ENCODE measurements at places on chromosomes 12 and 14.

DNA sequence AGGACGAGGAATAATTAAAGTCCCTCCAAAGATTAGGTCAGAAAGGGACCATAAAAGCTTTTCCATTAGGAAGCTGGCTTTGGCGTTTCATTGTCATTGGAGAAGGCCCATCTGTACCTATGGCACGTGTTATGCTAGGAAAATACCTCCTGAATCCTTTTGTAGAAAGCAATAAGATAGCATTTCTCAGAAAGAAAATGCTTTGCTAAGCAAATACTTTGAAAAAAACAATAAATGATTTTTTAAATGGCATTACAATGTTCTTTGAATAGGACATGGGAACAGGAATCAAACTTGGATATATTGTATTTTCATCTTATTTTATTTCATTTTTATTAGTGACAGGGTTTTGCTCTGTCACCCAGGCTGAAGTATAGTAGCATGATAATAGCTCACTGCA, 967.7 kb downstream of the NRXN3 start:
- H3K4me1 ChIP-seq, result no peaks in the 10 kb centered on the region
- DNase-seq, result no peak
- no peaks in the 10 kb centered on the region for H3K27me3 ChIP-seq
- no peak overlapping the region for H3K4me3 ChIP-seq
- H3K27ac ChIP-seq, result no peak overlapping the region

DNA sequence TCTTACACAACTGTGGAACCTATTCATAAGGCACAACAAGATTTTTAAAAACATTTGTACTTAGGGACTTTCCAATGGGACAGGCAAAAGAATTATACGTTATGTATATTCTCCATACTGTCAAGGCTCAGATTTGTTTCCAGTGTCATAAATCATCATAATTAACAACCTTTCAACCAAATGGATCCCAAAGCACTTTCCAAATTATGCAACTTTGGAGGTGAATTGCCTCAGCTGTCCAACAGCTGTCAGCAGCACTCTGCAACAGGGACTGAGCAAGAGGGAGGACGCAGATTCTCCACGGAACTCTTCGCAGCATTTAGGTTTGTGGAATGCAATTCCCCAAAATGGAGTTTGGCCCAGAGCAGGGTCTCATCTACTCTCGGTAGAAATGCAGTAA, 186.6 kb downstream of the PAX9 start:
- H3K4me1 ChIP-seq, result no peaks in the 10 kb centered on the region
- DNase-seq, result no peak
- H3K27ac ChIP-seq, result no peak overlapping the region
- no peaks in the 10 kb centered on the region for H3K36me3 ChIP-seq
- H3K4me3 ChIP-seq, result no peak overlapping the region

GRCh38 chr12:50746431-50746830, 17.5 kb upstream of the ATF1 start:
- DNase-seq, result no peak
- no peaks in the 10 kb centered on the region for H3K27me3 ChIP-seq
- H3K4me1 ChIP-seq, result no peaks in the 10 kb centered on the region
- H3K36me3 ChIP-seq, result peaks cover 43% of the 10 kb centered on the region

- no peak overlapping the region for H3K4me3 ChIP-seq
- DNase-seq, result no peak
- no peaks in the 10 kb centered on the region for H3K36me3 ChIP-seq
- H3K27ac ChIP-seq, result no peak overlapping the region
These were observed 58.2 kb downstream of the GRIP1 start for GRCh38 chr12:66620688-66621087.

- no peaks in the 10 kb centered on the region for H3K36me3 ChIP-seq
- no peak overlapping the region for H3K27ac ChIP-seq
- no peaks in the 10 kb centered on the region for H3K27me3 ChIP-seq
- no peaks in the 10 kb centered on the region for H3K4me1 ChIP-seq
- no peak overlapping the region for H3K4me3 ChIP-seq
- DNase-seq, result no peak
These were observed 7.9 kb upstream of the PLEKHG6 start for GRCh38 chr12:6302621-6303020.

DNA sequence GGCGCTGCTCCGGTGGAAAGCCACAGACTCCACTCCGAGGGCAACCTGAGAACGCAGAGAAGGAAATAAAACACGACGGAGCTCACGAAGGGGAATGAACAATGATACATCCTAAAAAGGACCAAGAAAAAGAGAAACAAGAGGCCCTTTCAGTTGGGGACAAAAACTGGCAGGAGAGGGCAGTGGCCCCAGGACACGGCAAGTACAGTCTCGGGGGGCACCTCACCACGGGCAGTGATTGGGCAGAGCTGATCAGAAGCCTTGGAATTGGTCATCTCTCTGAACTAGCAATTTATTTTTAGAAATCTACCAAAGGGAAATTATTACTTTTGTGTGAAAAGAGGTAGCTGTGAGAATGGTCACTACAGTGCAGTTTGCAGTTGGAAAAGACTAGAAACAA, 27.9 kb downstream of the CCDC92 start:
- peaks cover 39% of the 10 kb centered on the region for H3K36me3 ChIP-seq
- no peaks in the 10 kb centered on the region for H3K27me3 ChIP-seq
- H3K4me3 ChIP-seq, result no peak overlapping the region
- DNase-seq, result no peak
- no peaks in the 10 kb centered on the region for H3K4me1 ChIP-seq
- no peak overlapping the region for H3K27ac ChIP-seq

DNA sequence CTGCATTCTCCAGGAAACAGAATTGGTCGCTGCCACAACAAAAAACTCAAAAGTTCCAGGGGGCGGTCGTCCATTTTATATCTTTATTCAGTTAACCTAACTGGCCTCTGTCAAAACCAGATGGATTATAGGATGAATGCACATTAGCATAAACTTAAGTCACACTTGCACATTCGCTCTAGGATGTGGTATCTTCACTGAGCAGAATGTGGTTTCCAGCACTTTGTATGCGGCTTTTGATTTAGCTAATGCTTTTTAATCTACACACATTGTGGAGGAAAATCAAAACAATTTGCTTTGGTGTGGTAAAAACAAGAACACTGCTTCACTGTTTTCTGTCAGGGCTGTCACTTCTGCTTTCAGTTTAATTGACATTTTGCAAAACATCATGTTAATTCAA, 4.5 kb downstream of the TAS2R50 start:
- no peaks in the 10 kb centered on the region for H3K36me3 ChIP-seq
- no peak overlapping the region for H3K4me3 ChIP-seq
- H3K27me3 ChIP-seq, result no peaks in the 10 kb centered on the region
- H3K4me1 ChIP-seq, result no peaks in the 10 kb centered on the region

DNA sequence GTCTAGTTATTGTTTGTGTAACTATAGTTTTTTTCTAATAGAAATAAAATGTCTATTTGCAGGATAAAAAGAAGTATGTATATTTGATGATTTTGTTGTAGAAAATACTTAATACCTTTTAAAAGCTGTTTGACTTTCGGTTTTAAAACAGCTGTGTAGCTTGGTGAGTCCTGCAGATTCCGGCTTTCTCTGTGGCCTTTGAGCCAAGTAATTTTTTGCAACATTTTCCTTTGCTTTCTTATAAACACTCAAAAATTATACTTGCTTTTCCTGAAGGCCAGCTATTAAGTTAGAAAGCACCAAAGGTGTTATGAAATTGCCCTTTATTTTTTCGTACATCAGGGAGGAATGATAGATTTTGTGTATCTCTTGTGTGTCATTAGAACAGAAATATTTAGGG, 63.6 kb downstream of the CRADD start:
- no peaks in the 10 kb centered on the region for H3K27me3 ChIP-seq
- H3K27ac ChIP-seq, result peak overlapping the region; percentile 82
- no peak for DNase-seq
- H3K4me3 ChIP-seq, result no peak overlapping the region
- H3K4me1 ChIP-seq, result peaks cover 45% of the 10 kb centered on the region

- no peak overlapping the region for H3K4me3 ChIP-seq
- no peaks in the 10 kb centered on the region for H3K4me1 ChIP-seq
- no peak overlapping the region for H3K27ac ChIP-seq
- no peak for DNase-seq
- H3K36me3 ChIP-seq, result no peaks in the 10 kb centered on the region
- H3K27me3 ChIP-seq, result no peaks in the 10 kb centered on the region
These were observed 1454.0 kb upstream of the SEL1L start for GRCh38 chr14:82987502-82988124.

DNA sequence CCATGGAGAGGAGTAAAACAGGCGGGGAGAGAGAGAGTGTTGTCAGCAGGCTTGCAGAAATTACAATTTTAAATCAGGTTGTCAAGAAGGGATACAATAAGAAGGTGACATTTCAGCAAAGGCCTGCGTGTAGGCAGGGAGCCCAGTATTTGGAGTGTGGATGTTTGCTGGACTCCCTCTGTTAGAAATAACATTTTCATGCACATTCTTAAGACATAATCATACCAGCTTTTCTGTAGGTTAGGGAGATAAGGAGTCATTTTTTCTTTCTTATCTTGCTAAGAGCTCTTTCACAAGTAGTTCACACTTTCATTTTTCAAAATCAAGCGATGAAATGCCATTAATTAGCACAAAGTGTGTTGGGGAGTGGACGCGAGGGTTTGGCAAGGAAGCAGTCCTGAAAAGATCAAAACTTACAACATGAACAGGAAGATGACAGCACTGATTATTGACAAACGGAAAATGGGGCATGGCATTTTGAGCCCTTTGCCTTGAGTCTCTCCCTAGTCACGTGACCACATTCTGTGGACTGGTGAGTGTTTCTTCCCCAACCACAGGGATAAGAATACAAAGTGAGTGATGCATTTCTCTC, 160.2 kb downstream of the DAD1 start:
- no peak overlapping the region for H3K4me3 ChIP-seq
- no peaks in the 10 kb centered on the region for H3K36me3 ChIP-seq
- peaks cover 37% of the 10 kb centered on the region for H3K4me1 ChIP-seq
- H3K27me3 ChIP-seq, result no peaks in the 10 kb centered on the region
- no peak for DNase-seq
- H3K27ac ChIP-seq, result no peak overlapping the region

DNA sequence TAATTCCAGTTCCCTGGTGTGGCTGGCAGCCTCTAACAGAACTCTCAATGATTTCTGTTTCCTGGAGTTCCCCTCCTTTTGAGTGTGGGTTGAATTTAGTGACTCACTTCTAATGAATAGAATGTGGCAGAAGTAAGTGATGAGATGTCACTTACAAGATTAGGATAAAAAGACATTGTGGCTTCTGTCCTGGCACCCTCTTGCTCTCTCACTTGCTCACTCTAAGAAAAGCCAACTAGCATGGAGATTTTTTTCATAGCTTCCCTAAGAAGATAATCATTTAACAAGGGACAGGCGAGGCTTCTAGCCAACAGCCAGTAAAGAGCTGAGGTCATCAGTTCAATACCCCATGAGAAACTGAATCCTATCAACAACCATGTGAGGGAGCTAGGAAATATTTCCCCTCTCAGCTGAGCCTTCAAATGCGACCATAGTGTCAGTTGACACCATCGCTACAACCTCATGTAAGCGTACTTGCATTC, 156.7 kb downstream of the TMTC3 start:
- no peaks in the 10 kb centered on the region for H3K36me3 ChIP-seq
- no peaks in the 10 kb centered on the region for H3K4me1 ChIP-seq
- H3K27me3 ChIP-seq, result no peaks in the 10 kb centered on the region
- H3K27ac ChIP-seq, result no peak overlapping the region

DNA sequence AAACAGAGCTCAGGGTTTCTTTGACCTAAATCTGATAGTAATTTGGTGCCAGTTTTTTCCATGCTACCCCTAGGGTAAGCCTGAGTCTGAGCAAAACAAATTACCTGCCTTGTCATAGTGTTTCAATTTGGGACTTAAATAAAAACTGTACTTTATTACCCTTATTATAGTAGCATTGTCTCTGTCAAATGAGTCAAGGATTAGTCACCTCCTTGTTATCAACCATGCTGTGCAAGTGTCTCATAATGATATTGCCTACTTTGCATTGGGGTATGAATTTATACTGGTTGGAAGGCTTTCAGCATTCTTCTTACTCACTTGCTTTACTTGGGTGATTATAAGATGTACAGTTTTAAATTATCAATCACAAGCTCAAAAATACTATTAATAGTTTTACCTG, 380.0 kb downstream of the LRFN5 start:
- no peaks in the 10 kb centered on the region for H3K4me1 ChIP-seq
- no peak for DNase-seq
- no peak overlapping the region for H3K4me3 ChIP-seq
- no peak overlapping the region for H3K27ac ChIP-seq

DNA sequence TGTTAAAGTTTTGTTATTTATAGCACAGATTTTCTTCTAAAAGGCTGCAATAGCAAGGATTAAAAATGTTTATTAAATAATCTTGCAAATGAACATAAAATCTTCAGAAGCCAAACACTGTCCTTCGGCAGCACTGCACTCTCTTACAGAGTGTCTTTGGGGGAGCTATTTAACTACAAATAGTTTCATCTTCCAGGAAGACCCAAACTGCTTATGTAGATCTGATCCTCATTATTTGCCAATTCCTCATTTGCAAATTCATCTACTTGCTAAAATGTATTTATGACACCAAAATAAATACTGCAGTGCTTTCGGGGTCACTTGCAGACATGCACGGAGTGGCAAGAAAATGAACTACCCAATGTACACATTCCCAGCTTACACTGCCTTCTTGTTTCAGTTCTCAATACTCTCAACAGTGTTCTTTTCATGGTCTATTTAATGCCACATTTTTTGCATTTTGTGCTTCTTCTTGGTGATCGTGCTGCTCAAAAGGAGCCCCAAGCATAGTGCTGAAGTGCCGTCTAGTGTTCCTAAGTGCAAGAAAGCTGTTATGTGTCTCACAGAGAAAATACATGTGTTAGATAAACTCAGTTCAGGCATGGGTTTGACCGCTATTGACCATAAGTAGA, 128.1 kb downstream of the PRKD1 start:
- H3K27me3 ChIP-seq, result no peaks in the 10 kb centered on the region
- H3K27ac ChIP-seq, result no peak overlapping the region
- no peak for DNase-seq
- no peak overlapping the region for H3K4me3 ChIP-seq
- no peaks in the 10 kb centered on the region for H3K36me3 ChIP-seq

DNA sequence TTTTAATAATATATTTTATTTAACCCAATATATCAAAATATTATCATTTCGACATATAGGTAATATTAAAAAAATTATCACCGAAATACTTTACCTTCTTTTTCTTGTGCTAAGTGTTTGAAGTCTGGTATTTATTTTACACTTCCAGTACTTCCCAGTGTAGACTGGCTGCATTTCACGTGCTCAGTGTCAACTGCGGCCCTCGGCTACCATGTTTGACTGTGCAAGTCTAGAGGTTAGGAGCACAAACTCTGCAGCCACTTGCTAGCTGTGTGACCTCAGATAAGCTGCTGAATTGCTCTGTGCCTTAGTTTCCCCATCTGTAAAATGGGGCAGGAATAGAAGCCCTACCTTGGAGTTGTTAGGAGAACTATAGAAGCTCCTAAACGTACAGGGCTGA, 42.3 kb upstream of the ESRRB start:
- peaks cover 9% of the 10 kb centered on the region for H3K4me1 ChIP-seq
- H3K4me3 ChIP-seq, result no peak overlapping the region

Measured in right atrium auricular region (tissue), 2 donors.